Lung microvascular endothelial cell (primary cell): ENCODE measurements at places on chromosomes 5 and 9.

DNA sequence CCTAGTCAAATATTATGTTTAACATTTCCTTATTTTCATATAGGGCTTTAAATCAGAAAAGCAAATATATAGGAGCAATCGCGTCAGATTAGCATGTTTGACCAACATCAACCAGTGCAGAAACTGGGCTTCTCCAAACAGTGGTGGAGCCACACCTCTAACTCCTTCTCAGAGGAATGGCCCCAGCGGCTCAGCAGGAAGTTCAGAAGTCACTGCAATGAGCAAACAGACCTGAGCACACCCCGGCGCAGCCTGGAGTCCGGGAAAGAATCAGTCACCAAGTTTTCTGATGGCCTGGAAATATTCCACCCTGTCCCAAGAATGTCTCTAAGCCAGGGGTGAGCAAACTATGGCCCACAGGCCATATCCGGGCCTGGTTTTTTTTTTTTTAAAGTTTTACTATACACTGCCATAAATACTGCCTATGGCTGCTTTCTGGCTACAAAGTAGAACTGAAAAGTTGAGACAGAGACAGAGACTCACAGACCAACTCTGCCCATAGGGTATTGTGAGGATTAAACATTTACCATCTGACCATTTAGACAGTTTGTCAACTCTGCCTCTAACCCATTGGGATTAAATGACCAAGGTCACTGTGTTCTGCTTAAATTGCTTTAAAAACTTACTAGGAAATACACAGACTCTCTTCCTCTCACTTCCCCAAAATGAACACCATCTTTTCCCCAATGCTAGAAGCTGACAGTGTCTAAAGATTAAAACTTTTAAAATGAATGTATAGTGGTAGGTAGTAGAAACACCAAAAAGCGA lies 5.4 kb downstream of the GOLM1 start:
- peak; percentile 70 for DNase-seq

- no peak for DNase-seq
Measured at GRCh38 chr9:137426018-137426681, 3.0 kb downstream of the NOXA1 start.

GRCh38 chr5:160743027-160743426 lies 109.0 kb downstream of the ATP10B start:
- no peak for DNase-seq

DNA sequence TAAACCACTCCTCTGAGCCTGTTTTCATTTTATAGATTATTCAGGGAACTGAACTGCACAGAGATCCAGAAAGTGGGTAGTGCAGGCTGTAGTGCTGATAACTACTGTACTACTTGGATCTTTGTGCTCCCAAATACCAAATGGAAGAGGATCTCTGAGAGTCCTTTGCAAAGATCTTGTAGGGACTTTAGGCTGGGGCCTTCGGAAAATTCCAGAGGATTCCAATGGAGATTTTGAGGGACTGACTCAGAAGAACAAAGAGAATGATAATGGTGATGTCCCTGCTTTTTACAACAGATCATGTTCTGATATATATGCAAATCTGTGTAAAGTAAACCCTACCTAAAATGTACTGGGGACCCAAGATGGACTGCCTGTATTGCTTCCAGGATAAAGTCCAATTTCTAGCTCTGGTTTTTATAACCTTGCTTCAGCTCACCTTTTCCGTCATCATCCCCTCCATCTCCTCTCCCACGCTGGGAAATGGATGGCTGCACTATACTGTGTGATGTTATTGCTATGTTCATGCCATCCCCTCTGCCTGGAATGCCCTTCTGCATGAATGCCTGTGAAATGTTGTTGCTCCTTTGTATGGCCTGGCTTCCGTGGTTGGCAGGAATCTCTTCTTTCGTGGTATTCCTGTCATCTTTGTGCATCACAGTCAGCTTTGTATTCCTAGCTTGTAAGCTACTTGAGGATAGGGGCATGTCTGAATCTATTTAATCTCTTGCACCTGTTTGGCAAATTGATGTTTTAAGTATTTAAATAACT lies 9.7 kb upstream of the PSMD5 start:
- DNase-seq = no peak

DNA sequence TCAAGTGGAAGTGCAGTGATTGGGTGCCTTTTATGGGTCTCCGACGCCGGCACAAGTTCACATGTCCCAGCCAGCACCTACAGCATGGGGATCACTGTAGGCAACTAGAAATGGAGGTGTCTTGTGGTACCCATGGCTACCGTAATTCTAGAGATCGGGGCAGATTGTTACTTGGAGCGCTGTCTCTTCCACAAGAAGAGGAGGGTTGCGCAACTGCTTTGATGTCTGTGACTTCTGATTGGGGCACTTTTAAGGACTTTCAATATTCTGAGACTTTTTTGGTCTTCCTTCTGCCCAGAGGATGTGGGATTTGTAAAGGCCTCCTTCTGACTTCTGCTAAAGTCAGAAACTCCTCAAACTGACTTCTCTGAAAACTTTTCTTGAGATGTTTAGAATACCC lies 41.9 kb downstream of the GLRX start:
- DNase-seq = no peak

GRCh38 chr5:97480313-97480712 lies 297.3 kb upstream of the RIOK2 start:
- no peak for DNase-seq

GRCh38 chr9:114384836-114385396 lies 2.9 kb downstream of the AKNA start:
- DNase-seq = no peak

DNA sequence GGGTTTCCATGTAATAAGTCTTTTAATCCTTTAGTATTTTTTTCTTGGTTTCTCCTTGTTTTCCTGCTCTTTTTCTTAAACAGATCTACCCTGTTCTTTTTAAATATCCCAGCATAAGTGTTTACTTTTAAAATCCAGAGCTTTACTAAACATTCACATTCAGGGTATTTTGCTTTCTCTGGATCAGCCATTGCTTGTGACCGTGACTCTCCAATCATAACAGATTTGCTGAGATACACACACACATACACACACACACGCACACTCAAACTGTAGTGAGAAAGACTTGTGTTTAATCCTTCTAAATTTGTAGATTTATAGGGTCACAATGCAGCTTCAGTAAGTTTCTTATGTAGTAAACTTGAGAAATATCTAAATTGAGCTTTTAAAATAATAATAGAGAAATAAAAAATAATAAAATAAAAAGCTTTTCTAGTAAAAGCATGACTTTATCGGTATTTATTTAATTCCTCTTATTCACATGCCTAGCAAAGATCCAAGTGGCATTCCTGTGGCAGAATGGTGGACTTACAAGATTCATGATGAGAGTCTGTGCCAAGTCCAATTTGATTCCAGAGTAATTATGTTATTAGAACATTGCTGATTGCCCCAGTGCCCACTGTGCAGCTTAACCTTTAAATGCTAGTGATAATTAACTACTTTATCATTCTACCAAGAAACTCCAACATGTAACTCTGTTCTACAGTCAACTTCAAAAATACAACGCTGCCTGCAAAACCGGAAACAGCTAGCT lies 129.0 kb downstream of the TLE4 start:
- DNase-seq = no peak

- DNase-seq = no peak
Measured at GRCh38 chr9:106872641-106873040, 9.7 kb downstream of the ZNF462 start.
